CD4-positive, alpha-beta memory T cell (primary cell): ENCODE measurements at places on chromosomes 7 and 10.

- no peak for DNase-seq
Measured at GRCh38 chr7:82600531-82600930, 157.0 kb upstream of the CACNA2D1 start.

GRCh38 chr10:78605800-78606350 lies 462.9 kb upstream of the ZMIZ1 start:
- no peak for DNase-seq

DNA sequence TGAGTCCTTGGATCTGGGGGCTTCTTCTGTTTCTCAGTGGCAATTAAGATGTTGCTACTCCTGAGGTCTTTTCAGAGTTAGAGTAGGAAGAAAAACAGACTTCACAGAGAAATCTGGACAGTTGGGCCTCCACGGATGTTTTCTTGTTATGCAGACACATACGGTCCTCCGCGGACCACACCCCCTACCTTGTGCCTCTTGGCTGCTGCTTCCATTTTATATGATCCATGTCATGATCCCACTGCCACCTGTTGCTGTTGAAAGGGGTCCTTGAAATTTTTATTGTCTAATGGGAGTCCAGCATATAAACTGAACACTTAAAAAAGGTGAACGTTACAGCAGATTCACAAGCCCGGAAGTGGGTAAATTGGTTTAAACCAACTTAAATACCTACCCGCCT lies 8.3 kb downstream of the CELF2 start:
- no peak for DNase-seq

DNA sequence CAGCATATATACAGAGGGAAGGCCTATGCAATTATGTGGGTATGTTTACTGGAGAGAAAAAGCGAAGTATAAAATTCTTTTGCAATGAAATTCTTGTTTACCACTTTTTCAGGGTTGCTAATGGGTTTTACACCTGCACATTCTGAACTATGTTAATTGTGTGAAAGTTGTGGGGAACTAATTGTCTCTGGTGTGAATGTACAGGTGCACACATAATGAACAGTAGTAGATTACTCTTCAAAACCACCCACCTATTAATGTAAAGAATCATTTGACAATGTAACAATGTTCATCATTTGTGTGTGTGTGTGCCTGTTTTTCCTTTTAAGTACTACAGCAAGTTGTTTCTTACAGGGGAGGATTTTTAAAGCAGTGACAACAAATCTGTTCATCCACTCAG lies 80.0 kb upstream of the FEZF1 start:
- no peak for DNase-seq

- DNase-seq: no peak
Measured at GRCh38 chr10:45433716-45434469, 59.9 kb downstream of the ALOX5 start.

GRCh38 chr7:2241580-2242540 lies at the start of the genes MRM2 and NUDT1:
Gene MRM2, minus strand, starts transcription at chr7:2242205. Its CDS starts 36 bp downstream, at chr7:2242169.
Gene NUDT1, plus strand, starts transcription at chr7:2242226. Its CDS starts 2,349 bp downstream, at chr7:2244575.
- peak; percentile 61 for DNase-seq

GRCh38 chr10:103470761-103471653 lies 8.0 kb downstream of the CALHM3 start:
- DNase-seq: peak; percentile 74

GRCh38 chr7:156493942-156494341 lies 146.6 kb upstream of the RNF32 start:
- DNase-seq: no peak

- no peak for DNase-seq
Measured at GRCh38 chr7:754531-755412, 27.7 kb upstream of the PRKAR1B start.

GRCh38 chr10:58565271-58565670 lies 52.6 kb downstream of the BICC1 start:
- DNase-seq: no peak

DNA sequence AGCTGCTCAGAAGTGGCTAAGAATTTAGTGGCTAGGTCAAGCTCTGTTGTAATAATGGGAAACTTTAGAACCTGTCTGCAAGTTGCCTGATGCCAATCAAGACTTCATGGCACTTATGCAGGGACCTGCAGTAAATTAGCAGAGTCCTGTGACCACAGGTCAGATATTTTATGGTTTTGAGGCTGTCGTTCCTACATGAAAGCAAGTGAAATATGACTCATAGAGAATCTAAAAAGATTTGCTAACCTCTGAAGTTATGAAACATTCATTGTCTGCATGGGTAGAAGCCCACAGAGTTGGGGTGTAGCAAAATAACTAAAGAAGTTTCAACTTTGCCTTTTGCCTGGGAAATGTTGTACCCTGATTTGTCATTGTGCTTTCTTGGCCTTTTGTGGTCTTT lies 32.3 kb downstream of the SLC39A12 start:
- DNase-seq: no peak

GRCh38 chr7:41742401-41743020 lies 39.6 kb upstream of the INHBA start:
- no peak for DNase-seq

DNA sequence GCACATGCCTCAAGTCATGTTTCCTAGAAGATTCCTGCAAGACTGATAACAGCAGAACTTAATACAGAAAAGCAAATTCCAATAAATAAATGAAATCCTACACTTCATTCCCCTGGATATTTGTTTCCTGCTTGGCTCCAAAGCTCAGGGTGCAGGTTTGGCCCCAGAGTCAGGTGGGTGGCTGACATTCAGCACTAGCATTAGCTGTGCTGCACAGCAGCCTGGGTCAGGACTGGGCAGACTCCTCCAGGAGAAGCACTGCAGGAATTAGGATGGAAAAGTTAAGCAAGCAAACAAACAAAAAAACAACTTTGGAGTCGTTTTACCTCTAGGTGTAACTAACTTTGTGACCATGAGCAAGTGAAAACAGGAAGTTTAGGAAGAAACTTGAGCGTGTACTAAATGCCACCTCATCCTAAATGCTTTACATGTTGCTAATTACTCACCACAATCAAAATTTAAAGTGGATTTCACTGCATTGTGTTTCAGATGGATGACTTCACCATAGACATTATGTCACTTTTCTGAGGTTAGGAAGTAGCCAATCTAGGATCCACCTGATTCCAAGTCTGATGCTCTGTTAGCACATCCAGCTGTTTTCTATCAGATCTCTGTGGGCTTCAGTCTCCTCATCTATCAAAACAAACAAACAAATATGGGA lies 239.4 kb downstream of the C7orf25 start:
- no peak for DNase-seq

DNA sequence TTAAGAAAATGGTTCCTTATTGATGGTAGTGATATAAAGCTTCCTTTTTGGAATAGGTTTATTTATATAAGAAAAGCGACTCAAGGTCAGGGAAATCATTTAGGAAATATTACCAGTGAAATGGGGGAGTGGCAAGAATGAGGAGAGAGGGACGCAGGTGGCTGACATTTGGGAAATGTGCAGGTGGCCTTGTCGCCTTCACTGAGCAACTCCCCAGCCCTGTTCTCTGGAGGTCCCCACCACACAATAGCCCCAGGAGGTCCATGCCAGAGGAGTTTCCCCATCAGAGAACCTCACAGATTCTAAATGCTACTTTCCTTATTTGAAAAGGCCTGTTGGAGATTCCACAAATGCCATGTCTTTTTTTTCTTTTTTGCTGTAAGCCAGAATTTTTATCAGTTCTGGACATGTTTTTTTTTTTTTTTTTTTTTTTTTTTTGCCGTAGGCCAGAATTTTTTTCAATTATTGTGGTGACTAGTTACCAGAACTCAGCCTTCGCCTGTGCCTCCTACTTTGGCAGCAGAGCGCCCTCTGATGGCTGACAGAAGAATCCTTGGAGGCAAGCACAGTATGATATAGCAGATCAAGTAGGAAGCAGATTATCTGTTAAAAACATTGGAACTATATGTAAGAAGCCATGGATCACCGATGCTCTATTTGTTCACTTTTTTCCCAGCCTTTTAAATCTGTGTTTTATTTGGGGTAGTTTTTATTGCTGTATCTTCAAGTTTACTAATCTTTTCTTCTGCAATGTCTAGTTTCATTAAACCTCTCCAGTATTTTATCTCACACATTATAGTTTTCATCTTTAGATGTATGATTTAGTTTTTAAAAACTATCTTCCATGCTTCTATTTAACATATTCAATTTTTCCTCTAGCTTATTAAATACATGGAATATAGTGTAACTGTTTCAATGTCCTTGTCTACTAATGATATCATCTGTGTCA lies 18.6 kb downstream of the OPALIN start:
- DNase-seq: peak; percentile 47

- DNase-seq: no peak
Measured at GRCh38 chr10:126405239-126405775, 17.0 kb upstream of the ADAM12 start.

- DNase-seq: no peak
Measured at GRCh38 chr10:42691361-42692120, 53.2 kb upstream of the ZNF33B start.

GRCh38 chr7:142481548-142481947 lies 223.7 kb upstream of the PRSS58 start:
- no peak for DNase-seq

- no peak for DNase-seq
Measured at GRCh38 chr10:131231323-131231964, 80.1 kb downstream of the TCERG1L start.

DNA sequence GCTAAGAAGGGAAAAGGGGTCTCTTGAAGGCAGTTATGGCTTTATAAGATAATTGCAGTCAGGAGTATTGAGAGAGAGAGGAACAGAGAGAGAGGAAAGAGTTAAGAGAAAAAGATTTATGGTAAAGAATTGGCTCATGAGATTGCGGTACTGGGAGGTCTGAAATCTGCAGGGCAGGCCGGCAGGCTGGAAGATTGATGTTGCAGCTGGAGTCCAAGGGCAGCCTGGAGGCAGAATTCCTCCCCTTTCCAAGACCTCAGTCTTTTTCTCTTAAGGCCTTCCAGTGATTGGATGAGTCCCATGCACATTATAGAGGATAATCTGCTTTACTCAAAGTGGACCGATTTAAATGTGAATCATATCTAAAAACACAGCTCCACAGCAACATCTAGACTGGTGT lies 68.4 kb downstream of the HACD1 start:
- no peak for DNase-seq

DNA sequence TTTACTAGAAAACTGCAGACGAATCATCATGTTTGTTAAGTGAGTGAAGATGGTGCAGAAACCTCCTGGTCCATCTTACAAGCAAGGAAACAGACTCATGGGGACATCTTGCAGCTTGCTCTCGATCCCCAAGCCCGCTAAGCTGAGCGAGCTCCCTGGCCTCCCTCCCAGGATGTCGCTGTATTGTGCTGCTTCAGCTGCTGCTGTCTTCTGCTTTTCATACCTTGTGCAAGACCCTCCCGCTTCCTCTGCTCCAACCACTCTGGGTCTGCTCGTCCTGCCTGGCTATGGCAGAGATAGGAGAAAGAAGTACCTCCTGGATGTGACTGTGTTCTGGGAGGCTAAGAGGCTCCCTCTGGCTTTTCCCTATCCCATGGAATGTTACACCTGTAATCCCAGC lies 285.2 kb upstream of the FZD8 start:
- DNase-seq: no peak

DNA sequence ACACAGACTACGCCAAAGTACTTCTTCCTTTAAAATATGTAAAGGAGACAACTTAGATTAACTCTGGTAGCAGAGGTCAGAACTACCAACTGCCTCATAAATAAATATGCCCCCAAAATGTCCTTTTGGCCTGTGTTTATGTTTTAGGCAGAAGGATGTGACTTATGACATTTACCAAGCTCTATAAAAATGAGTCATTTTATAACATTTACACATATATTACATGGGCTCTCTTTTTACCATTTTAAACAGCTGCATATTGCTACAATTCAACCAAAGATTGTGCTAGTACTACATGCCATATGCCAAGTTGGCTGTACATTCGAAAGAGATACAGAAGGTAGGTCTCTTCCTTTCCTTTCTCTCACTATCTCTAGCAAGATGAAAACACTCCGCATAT lies 12.4 kb downstream of the ABLIM1 start:
- DNase-seq: no peak

DNA sequence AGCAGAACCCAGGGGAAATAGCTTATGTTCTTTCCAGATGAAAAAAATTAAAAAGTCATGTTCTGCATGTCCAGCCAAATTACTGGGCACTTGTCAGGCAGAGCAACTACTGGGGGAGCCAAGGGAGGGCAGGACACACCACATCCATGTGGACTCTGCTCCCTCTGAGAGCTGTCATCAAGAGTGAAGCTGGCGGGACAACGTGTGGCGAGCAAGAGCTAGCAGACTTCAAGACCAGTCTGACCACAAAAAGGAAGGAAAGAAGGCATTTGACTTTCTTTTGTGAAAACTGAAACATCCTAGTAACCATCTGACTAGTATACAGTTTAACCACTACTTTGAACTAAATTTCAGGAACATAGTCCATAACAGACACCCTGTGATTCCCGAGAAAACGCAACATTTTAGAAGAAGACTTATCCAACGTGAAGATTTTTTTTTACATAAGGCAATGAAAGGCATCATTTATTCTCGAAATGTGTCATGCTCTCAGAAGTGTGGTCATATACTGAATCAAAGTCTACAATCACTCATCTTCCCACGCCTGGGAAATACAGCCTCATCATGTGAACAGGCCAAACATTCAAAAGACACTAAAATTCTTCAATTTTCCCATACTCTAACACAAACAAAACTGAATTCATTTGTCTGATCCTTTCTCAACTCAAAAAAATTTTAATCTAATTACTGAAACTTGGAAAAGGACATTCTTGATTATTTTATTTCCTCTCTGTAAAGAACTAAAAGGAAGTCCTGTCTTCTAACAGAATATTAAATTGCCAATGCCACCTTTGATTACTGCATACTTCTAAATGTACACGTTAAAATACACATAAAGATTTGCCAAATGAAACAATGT lies 15.5 kb downstream of the CYTH3 start:
- DNase-seq: no peak

GRCh38 chr10:125626671-125627070 lies 56.3 kb downstream of the TEX36 start:
- DNase-seq: no peak

DNA sequence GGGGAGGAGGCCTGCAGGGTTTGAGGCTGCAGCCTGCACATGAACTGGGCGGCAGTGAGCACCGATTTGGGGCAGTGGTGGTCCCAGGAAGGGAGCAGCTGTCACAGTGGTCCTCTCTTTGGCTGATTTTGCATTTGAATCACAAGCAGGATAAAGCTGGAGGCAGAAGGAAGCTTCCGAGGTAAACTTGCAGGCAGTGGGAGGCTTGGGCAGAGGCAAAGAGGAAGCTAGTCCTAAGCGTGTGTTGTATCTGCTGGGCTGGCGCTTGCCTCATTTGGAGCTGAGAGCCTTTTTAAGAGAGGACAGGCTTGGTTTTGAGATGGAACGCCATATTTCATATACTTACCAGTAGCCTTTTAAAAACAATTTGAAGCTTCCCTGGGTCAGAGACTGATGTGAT lies 177.2 kb upstream of the PODXL start:
- DNase-seq: no peak

DNA sequence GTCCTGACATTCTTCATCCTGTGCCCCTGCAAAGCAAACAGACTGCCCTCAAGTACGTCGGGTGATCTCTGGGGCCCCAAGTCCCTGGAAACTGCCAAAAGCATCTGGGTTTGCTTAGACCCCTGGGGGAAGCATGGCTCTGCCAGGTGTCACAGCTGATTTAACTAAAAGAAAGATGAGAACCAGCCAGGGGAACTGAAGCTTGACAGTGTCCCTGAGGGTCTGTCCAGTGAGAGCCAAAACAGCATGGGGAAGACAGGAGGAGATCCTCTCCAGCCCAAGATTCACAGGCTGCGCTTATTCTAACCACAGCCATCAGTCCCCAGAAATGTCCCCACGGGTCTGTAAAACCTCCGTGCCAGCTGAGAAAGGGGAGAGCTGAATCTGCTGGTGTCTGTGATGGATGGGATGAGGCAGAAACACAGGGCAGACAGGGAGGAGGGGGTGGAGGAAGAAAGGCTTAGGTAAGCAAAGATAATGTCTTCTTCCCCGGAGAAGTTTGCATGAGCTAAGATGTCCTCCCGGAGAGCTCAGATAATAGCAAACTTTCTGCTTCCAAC lies 21.3 kb downstream of the CCDC3 start:
- DNase-seq: no peak

GRCh38 chr7:91348711-91349110 lies 84.5 kb downstream of the FZD1 start:
- DNase-seq: no peak
